NCI-H2081 treated with DMSO at 0.1 percent for 48 hours (cell line): ENCODE measurements at places on chromosomes 6 and 20.

DNA sequence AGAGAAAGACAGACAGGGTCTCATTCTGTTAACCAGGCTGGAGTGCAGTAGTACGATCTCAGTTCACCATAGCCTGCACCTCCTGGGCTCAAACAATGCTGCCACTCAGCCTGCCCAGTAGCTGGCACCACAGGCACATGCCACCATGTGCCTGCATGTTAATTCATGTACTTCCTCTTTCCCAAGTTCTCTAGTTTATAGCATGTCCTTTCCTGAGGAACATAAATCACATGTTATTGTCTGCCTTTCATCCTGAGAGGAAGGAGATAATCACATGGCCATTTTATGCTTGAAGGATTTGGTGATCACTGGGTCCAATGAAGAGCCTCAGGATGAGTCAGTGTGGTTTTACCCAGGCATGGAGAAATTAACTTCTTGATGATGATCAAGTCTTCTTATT lies 47.9 kb downstream of the COL11A2 start:
- DNase-seq = no peak

- DNase-seq = no peak
Measured at GRCh38 chr6:105193647-105194046, 13.8 kb upstream of the POPDC3 start.

DNA sequence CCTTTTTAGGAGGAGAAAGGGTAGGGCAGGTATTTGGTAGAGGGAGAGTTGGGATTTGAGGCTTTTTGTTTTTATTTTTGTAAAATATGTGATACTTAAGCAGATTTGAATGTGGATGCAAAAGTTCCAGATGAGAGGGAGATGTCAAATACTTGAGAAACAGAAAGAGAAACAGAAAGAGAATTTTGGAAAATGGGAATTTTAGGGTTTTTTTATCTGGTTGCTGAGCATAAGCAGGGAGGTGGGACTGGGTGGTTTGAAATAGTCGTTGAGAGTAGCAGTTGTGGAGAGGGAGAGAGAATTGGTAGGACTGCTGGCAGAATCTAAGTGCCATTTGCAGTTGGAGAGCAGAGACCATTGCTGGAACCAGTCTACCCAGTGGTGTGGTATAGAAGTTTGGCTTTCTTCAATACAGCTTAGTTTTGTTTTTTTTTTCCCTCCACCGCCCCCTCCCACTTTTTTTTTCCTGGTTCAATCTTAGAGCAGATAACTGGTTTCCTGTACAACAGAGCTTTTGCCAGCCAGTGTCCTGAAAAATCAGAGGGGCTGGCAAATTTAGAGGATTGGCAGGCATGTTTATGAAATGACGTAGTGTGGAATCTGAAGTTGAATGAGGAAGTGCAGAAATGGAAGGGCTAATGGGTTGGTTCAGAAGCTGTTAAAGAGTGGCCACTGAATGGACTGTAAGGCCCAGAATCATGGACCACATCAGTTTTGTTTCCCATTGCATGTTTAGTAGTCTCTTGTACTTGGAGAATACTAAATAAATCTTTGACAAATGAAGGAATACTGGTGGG lies 68.7 kb downstream of the ATRN start:
- DNase-seq = no peak

DNA sequence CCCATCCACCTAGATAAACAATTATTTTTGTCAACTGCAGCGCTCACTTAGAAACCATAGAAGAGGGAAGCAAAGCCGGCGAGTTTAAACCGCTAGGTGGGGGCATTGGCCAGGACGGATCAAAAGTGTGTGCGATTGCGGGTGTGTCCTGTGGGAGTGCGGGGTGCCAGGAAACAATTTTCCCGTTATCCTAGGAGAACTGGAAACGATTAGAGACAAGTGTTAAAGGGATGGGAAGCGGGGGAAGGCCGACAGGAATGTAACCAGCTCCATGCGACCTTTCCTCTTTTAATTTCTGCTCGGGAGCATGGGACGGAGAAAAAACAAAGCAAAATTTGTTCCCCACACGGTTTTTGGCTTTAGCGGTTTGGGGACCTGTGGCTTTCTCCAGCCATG lies 2.8 kb upstream of the HTR1B start:
- DNase-seq = no peak

GRCh38 chr20:41094353-41095055 lies 42.8 kb upstream of the PLCG1 start:
- DNase-seq = no peak

DNA sequence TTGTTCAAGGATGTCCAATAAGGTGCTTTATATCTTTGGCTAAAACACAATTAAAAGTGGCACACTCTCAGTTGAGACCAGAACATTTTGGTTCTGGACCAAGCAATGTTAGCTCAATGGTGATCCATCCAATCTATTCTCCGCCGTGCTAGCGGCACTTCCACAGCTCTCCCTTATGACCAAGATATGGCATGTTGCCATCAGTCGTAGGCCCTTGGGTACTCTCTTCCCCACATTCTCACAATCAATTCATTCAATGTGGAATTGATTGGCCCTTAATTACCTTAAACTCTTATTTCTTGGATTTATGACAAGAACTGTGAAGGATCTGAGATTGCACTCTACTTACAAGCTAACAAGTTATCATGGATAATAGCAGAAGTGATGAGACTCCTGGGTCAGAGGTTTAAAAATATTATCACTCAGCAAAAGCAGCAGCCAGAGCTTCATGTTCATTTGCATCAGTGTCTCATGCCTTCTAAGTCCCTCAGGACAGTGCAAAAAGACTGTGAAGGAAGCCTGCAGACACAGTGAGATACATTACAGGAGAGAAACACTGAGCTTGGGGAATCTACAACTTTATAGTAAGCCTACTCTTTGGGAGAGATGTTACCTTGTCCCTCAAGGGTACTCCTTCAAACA lies 80.0 kb upstream of the ARG1 start:
- DNase-seq = no peak

DNA sequence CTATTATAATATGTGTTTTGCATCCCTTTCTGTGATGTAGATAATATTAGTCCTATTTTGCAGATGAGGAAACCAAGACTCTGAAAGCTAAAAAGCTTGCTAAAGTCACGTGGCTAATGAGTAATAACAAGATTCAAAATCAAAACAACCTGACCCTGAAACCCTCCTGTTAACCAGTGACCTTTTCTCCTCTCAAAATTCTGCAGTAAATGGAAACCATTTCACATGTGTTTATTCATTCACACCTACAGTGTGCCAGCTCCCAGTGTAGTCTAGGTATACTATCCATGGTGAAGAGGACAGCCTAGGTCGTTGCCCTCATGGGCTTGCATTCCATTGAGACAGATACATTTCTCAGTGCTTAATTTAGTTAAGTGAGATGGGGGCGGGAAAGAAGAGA lies 30.6 kb upstream of the PHACTR2 start:
- no peak for DNase-seq

- no peak for DNase-seq
Measured at GRCh38 chr20:13307562-13308163, 86.6 kb downstream of the ISM1 start.

GRCh38 chr20:49515586-49515985 lies 33.1 kb upstream of the KCNB1 start:
- no peak for DNase-seq

DNA sequence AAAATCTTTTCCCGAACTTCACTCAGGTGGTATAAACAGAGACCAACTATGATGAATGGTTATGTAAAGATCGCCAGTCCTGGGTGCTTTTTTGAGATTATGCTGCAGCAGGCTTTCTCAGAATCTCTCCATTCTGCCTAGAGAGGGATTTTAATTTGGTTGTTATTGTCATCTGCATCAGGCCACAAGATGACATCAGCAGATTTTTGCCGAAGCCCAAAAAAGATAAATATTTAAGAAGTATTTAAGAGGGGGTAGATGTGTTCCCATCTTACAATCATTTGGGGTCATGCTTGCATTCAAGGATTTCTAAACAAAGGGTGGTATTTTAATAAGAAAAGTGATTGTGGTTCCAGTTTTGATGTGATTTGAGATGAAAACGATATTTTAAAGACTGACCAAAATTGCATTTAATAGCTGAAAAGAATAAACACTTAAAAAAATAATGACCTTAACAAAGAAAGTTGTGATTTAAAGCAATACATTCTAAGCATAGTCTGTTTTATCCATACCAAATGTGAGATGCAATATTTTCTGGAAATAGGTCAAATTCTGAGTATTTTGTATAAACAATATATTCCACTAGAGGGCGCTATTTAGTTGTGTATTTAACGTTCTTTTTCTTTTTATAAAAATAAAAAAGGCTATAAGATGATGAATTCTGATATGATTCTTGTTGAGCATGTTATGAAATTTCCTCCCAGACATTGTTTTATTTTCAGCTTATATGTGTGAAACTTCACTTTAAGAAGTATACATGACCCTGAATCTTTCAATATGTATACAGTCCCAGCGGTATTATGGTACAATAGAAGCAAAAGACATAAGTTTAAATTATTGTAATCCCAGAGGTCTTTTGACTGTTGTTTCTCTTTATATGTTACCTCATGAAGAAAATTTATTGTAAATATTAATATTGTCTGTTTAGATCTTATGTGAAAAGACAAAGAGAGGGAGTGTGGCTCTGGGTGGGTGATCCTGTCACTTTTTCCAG lies 51.0 kb upstream of the ZFP64 start:
- no peak for DNase-seq

- no peak for DNase-seq
Measured at GRCh38 chr20:45181639-45182038, 6.9 kb downstream of the PI3 start.

- no peak for DNase-seq
Measured at GRCh38 chr6:85449818-85450759, at the start of gene NT5E. Gene NT5E (plus strand): TSS chr6:85450083. CDS start chr6:85450140, 57 bp downstream.

DNA sequence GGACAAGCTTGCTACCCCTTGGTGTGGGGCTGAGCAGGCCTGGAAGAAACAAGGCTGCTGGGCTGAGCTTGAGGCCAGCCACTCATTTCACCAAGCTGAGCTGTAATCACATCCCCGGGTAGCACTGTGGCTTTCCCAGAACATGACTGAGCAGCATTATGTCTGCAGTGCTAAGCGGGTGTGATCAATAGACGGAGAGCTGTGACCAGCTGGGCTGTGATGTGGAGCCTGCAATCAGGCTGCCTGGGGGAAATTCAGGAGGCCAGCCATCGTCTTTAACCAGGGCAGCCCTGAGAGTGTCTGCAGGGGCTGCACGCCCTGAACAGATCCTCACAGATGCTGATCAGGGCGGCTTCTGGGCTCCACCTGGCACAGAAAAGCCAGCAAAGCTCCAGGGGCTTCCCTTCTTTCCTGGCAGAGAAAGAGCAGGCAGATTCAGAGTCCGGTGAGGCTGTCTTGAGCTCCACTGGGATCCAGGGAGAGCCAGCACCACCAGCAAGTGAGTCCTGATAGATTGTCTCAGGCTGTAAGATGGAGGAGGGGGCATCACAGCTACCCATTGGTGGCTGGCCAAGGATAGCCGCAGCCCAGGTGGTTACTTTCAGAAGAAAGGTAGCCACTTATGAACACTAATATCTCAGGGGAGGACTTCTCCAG lies 165.9 kb downstream of the NRN1 start:
- DNase-seq = no peak

DNA sequence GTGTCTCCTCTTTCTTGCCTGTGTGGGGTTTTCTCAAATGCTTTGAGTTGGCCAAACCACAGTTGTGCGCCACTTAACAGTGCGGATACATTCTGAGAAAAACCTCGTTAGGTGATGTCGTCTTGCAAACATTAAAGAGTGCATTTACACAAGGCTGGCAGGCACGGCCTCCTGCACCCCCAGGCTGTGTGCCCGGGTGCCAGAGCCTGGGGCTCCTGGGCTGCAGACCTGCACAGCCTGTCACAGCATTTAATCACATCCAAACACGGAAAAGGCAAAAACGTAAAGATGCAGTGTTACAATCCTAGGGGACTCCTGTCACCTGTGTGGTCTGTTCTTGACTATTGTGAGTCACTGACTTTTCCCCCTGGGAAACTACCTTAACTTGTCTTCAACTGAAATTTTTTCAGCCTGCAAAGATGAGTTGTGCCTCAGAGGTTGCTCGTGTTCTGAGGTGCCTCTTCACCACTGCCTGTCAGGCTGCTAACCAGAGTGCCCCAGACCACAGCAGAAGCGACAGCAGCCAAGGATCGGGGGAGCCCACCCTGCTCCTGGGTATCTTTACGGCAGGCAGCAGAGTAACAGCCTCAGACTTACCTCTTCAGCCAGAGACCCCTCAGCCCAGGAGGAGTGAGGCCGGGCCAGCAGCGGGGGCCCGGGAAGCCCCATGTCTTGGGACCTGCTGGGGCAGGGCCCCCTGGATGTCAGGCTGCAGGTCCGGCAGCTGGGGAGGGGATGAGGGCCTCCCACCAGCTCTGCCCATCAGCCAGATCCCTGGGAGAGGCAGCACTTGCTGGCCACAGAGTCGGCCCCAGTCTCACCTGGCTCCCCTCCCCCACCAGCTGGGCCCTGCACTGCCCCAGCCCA lies 683 bp upstream of the C20orf204 start:
- no peak for DNase-seq

DNA sequence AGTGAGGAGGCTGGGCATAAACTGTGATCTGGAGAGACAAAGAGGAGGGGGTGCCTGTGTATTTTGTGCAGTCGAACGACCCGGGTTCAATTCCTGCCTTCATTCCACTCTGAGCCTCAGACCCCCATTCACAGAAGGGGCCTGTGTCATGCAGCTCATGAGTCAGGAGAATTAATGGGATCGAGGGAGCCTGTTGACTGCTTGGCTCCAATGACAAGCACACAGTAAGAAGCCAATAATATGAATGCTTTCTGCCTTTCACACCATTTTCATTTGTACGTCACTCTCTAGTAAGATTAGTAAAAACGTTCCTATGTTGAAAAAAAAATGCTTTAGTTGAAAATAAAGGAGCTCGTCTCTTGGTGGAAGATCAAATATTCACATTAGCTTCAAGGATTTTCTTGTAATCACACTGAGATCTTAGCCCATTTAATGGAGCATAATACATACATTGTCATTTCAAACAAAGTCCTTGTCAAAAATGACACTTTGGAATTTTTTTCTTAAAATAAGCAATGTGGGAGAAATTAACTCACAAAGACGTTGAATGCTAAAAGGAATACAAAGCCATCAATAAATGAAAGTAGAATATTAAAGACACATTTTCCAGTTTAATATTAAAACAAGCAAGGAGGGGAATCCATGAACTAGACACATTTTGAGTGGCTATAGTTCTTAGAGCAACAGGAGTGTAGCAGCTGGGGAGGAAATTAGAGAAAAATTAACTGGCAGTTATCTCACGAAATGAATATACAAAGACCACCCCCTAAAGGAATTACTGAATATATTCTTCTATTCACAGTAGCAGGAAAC lies 246.7 kb upstream of the AFDN start:
- DNase-seq = no peak

GRCh38 chr6:156950084-156950483 lies 172.9 kb downstream of the ARID1B start:
- DNase-seq = no peak

- DNase-seq = no peak
Measured at GRCh38 chr20:2475850-2476741, 5.5 kb upstream of the SNRPB start.
